Astrocyte of the spinal cord (primary cell): ENCODE measurements at places on chromosomes 2 and 18.

DNA sequence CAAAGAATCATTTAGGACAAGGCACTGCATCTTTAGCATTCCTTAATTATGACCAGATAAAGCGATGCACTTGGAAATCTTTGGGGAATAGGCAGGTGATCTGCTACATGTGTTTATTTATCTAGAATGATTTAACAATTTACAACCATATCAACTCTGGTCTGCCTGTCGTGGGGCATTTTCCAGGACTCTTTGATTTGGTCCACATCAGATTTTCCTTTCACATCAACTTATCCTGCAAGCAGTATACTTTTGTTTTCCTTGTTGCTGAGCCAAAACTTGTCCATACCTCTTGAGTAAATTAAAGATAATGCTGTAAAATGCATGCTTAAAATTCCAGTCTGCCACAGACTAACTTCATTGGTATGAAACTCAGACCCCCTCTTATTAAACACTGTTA, 312.4 kb upstream of the TCF4 start:
- DNase-seq = peak; percentile 57

DNA sequence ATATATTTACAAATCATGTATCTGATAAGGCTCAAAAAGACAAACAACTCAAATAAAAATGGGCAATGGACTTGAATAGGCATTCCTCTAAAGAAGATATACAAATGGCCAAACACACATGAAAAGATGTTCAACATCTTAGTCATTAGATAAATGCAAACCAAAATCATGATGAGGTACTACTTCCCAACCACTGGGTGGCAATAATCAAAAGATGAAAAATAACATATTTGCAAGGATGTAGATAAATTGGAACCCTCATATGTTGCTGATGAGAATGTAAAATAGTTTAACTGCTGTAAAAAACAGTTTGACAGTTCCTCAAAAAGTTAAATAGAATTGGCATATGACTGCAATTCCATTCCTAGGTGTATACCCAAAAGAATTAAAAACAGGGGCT, 132.3 kb downstream of the TTC32 start:
- no peak for DNase-seq

GRCh38 chr2:230827774-230828271, 36.9 kb upstream of the ITM2C start:
- no peak for DNase-seq

- DNase-seq = no peak
These were observed 277.5 kb downstream of the BCL11A start for GRCh38 chr2:60275958-60276357.

DNA sequence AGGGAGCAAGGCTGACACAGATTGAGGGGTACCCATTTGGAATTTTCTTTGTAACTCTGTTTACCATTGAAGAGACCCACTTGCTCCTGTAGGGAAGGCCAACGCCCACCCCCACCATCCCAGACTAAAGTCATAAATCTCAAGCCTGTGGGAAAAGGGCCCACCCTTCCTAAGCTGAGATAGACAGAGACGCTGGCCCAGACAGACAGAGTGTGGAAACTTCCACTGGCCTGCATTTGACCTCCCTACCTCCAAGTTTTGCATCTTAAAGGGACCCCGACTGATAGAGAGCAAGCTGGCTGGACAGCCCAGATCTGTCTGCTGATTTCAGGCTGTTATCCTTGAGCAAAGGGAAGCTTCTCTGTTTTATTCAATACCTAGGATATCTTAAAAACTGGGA, 48.2 kb upstream of the SLC14A2 start:
- DNase-seq = peak; percentile 55

DNA sequence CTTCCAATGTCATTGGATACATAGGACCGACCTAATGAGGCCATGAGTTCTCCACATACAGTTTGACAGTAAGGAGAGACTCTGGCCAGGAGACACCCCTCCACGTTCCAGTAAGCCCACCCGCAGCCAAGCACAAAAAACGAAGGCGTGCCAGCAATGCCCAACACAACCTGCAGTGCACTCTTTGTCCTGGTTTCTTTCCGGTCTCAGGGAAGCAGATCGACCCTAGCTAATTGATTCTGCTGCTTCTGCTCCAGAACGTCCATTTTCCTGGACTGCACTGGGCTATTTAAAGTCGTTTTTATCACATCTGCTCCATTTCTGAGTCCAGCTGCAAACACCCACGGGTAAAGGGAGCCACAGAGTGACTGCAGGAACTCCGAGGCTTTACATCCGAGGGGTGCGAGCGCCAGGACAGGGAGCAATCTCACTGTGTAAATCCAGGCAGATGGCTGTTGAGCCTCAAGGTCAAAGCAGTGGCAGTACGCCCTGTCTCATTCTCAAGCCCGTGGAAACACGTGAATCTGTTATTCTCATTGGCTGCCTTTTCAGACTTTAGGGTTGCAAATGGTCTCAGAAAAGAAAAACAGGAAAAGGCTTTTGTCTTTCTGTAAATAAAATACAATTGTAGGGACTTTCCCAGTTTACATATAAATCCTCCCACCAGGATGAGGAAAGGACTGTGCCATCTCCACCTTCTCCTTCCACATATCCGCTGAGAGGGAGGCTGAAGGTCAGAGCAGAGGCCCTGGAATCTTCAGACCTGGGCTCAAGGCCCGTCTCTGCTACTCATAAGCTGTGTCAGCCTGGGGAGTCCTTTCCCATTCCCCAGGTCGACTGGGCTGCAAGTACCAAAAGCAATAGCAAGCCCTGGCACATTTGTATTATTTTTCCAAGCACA, 40.7 kb downstream of the TMEM163 start:
- DNase-seq = no peak

DNA sequence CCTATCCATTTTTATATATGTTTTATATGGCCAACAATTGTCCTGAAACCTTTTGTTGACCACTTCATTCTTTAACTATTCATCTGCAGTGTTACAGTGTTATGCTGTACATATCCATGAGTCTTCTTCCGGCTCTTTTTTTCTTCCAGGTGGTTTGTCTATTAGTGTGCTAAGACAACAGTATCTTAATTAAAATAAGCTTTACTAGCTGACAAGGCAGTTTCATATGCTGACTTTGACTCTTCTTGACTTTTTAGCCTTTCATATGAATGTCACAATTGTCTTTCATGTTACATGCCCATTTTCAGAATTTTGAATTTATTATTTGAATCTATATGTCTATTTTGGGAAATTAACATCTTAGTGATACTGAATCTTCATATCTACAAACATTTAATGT, 1249.0 kb downstream of the DPP10 start:
- DNase-seq = no peak

GRCh38 chr2:191636235-191636543, 41.7 kb upstream of the NABP1 start:
- DNase-seq = peak; percentile 91

DNA sequence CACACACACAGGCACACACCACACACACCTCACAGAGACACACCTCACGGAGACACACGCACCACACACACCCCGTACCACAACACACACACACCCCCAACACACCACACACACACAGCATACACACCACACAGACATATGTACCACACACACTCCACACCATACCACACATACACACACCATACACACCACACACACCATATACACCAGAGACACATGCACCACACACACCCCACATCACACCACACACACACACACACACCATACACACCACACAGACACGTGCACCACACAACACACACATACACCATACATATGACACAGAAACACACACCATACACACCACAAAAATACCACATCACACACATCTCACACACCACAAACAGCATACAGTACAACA, 850.7 kb downstream of the RNF144A start:
- no peak for DNase-seq

DNA sequence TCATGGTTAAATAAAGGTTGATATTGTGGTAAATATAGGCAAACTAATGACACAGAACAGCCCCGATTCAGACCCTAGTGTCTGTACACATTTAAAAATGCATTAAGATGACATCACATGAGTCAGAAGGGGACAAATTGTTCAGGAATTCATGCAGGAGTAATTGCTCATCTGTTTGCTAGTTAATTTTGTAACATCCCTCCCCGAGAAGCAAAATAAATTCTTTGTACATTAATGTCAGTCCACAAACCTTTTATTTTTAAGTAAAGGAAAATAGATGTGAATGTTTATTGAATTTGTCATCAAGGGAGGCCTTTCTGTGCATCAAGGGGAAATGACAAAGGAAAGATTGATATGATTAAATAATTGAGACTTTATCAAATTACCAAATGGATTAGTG, 69.9 kb downstream of the SH3BP4 start:
- peak; percentile 72 for DNase-seq

GRCh38 chr18:2223449-2223848, 347.9 kb downstream of the METTL4 start:
- DNase-seq = peak; percentile 63

GRCh38 chr2:78541451-78542267, 483.8 kb upstream of the REG3G start:
- DNase-seq = no peak

DNA sequence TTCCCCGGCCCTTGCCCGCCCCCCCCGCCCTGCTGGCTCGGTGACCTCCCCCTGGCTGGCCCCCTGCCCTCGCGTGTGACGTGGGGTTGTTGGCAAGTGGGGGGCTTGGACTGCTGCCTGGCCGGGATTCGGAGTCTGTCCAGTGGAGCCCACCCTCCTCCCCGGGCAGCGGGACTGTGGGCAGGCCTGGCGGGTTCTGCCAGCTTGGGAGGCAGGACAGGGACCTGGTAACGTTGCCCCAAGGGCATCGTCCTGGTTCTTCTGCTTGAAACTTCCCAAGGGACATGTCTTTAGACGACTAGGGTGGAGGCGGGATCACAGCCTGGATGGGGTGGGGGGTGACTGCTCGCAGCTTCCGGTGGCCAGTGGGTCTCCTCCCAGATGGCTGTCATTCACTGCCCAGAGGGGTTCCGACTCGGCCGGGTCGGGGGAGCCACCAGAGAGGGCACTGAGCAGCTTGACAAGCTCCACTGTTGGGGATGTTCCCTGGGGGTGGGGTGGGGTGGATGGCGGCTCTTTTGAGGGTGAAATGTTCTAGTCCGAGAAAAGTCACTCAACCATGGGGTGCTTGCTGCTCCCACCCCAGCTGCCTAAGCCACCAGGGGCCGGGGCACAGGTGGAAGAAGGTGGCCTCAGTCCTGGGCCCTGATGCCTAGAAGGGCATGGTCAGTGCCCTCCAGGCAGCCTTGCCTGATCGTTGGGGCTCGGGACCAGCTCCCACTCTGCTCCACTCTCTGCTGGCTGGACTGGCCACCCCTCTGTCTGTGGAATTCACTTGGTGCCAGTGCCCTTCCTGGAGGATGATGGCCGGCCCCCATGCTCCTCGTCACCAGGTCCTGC, 4.3 kb upstream of the HS6ST1 start:
- DNase-seq = no peak

DNA sequence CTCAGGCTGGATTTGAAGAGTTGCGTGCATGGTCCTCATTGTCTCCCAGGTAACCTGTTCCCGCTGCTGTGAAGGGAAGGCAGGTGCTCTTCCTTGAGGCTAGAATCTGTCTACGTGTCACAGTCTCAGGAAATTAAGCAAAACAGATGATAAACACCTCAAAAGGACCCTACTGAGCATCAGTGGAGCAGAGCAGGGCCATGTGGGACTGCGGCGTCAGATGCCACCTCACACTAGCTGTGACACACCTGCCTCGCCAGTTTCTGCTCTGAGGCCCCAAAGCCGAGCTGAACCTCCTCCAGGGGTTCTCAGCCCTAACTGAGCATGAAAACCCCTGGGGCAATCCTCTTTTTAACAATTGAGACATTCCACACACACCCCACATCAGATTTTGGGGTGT, 2.0 kb downstream of the C2orf92 start:
- no peak for DNase-seq

DNA sequence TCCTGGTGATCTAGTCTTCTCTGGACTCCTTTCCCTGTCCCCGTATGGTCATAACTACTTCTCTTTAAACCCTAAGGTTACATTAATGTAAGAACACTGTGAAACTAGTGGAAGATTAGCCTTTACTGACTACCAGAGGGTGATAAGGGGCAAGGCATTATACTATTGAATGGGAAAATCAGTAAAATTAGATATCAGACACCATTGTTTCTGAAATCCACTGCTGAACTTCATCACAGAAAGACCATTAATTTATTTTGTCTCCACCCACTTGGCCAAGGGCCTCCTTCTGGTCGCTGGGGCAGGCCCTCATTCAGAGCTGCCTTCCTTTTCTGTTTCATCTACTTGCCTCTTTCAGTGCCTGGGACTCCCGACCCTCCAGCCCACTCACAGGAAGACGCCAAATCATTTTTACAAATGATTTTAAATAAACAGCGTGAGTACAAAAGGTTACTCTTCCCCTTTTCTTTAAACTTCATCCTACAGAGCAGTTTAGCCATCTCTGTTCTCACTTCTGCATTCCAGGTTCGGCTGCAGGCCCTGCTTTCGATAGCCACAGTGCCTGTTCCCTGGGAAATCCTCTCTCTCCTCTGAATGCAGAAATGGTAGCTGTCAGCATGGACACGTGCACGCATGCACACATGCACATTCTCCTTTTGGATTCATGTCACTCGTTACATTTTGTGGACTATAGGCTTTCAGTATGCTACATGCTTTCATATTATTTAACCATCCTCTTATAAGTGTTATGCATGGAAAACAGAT, 70.3 kb upstream of the DOCK10 start:
- DNase-seq = no peak

- DNase-seq = no peak
These were observed 16.3 kb upstream of the CCDC68 start for GRCh38 chr18:54975598-54975997.

- peak; percentile 62 for DNase-seq
These were observed 50.4 kb upstream of the BZW1 start for GRCh38 chr2:200761266-200761665.

DNA sequence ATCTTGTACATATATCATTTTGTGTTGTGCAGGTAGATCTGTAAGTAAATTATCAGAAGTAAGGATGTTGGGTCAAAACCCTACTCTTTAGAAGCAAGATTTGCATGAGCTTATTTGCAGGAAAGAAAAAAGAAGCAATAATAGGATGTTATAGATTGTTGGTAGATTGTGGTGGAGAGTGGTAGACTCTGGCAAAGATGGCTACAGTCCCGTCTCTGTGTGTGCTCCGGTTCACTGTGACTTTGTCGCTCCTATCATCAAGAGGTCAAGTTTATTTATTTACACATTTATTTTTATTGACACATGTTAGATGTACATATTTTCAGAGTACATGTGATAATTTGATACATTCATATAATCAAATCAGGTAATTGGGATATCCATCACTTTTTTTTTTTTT, 81.0 kb upstream of the NDUFV2 start:
- no peak for DNase-seq

DNA sequence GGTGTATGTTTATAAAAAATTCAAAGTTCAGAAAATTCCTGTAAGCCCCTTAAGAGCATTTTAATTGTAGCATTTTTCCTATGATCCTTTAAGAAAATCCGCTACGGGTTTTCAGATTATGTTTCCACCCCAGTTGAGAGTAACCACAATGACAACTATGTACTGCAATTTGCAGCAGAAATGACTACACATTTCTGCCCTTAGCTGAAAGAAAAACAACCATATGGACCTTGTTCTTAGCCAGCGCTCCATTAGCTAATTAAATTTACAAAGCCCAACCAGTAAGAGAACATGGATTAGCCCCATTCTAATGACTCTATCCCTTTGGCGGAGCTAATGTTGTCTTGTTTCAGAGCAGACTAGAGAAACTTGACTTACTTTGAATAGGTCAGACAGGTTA, 247.6 kb downstream of the SLC8A1 start:
- peak; percentile 81 for DNase-seq

- no peak for DNase-seq
These were observed 55.4 kb downstream of the NGEF start for GRCh38 chr2:232957657-232958090.

- DNase-seq = no peak
These were observed 32.2 kb downstream of the DOK6 start for GRCh38 chr18:69432847-69433246.

GRCh38 chr2:127041259-127041970, 65.5 kb downstream of the BIN1 start:
- no peak for DNase-seq
